ENCODE measurements at places on chromosomes 7 and 10.
A peak's percentile ranks its signal among the peaks of the same experiment; 100 is the strongest.

GRCh38 chr7:140281960-140282359 lies 105.2 kb upstream of the KDM7A start:
- H3K4me3 ChIP-seq: no peak overlapping the region
- no peak overlapping the region for H3K27ac ChIP-seq
- no peaks in the 10 kb centered on the region for H3K36me3 ChIP-seq
- no peaks in the 10 kb centered on the region for H3K27me3 ChIP-seq
- DNase-seq: no peak

DNA sequence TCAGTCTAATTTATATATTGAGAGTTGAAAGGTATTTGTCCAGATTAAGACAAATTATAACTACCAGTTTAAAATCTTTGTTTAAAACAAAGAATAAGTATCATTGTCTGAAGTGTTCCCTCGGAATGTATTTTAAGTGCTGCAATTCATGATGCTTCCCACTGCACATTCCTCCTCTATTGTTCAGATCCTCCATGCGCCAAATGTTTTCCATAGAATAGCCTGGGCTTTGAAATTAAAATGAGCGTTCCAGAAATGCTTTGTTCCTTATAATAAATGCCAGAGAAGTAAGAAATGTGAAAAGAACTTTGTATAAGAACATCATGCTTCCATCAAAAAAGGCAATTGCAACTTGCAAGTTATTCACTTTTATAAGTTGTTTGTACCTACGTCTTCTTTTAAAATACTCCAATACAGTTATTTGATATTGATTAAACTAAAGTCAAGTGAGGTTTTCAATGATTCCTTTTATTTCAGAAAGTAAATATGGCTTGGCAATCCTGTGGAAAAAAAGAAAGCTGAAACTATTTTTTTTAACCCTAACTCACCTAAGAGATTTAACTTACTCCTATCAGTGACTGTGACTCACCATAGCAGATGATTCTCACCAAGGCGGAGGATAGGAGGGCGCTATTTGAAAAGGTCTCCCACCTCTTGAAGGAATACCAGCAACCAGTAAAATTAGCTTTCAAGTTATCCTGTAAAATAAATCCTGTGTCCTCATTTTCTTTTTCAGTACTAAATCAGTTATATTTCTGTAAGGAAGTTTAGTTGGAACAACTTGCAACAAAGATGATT lies 85.8 kb downstream of the CTNNA3 start:
- H3K27me3 ChIP-seq: peaks cover 2% of the 10 kb centered on the region
- no peak overlapping the region for H3K4me3 ChIP-seq
- no peaks in the 10 kb centered on the region for H3K36me3 ChIP-seq
- H3K4me1 ChIP-seq: no peaks in the 10 kb centered on the region

DNA sequence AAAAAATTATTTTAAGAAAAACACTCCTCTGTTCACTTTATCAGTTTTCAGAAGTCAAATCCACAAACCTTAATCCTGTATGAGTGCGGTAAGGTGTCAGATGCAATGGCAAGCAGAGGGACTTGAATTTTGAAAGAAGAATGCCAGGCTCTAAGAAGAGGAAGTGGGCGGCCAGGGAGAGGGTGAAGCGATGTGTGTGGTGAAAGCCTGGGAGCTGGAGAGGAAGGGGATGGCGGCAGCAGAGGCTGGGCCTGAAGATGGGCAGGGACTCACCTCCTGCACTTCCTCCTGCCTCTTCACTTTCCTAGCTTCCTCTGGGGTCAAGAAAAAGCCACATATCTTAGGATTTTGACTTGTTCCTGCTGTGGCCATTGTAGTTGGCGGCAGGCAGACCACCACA lies 609.6 kb downstream of the PARD3 start:
- DNase-seq: peak; percentile 33
- no peak overlapping the region for H3K27ac ChIP-seq

- H3K4me3 ChIP-seq: no peak overlapping the region
- no peak for DNase-seq
Measured at GRCh38 chr10:114795039-114795438, 26.5 kb upstream of the FHIP2A start.

DNA sequence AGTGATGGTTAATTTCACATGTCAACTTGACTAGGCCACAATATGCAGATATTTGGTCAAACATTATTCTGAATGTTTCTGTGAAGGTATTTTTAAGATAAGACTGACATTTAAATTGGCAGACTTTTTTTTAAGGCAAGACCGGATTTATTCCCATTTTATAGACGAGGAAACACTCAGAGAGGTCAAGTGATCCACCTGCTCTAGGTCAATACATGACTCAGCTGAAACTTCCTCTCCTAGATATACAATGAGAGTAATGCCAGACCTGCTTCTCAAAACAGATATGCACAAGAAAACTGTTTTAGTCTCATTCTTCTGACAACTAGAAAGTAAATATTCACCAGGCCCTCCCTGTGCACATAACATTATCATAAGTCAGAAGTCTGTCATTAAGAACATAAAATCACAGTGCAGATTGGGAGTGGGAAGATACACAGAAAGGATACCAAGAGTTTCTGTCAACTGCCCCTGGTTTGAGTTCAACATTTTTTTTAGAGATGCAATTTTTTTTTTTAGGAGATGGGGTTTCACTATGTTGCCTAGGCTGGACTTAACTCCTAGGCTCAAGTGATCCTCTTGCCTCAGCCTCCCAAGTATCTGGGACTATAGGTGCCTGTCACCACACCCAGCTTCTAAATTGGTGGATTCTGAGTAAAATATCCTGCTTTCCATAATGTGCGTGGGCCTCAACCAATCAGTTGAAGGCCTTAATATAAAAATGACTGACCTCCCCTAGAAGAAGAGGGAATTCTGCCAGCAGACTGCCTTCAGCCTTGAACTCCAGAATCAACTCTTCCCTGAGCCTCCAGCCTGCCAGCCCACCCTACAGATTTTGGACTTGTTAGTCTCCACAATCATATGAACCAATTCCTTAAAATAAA lies 121.4 kb downstream of the ZFAND4 start:
- peaks cover 3% of the 10 kb centered on the region for H3K36me3 ChIP-seq
- H3K27ac ChIP-seq: no peak overlapping the region
- peak; percentile 18 for DNase-seq
- H3K27me3 ChIP-seq: no peaks in the 10 kb centered on the region

Measured in common myeloid progenitor, CD34-positive (primary cell).